ENCODE measurements at places on chromosomes 5 and 9.

DNA sequence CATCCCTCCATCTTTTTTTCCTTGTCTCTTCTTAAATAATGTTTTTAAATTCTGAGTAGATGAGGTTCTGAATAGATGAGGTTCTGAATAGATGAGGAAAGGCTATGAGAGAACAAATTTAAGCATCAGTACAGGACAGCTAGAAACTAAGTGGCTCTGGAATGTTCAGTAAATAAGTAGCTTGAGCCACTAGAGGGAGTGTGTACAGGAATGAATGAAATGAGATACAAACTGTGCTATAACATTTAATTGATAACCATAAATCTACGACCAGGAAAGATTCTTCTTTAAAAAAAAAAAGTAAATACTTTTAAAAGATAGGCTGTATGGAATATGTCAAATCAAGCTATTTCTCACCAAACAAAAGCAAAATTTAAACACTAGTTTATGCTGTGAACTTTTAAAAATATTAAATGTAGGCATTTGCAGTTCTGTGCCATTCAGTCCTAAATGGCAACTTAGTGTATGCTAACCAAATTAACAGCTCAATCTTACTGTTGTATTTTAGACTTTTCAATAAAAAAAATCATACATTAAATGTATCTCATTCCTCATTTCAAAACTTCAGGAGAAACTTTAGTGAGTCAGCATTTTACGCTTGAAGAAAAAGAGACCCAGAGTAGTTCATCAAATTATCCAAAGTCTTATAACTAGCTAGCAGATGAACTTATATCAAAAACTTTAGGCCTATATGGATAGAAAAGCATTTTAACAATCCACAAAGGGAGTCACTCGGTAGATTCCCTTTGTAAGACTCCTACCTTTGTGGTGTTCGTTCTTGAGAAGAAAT, 70.4 kb upstream of the SNX2 start:
- no peak for DNase-seq

DNA sequence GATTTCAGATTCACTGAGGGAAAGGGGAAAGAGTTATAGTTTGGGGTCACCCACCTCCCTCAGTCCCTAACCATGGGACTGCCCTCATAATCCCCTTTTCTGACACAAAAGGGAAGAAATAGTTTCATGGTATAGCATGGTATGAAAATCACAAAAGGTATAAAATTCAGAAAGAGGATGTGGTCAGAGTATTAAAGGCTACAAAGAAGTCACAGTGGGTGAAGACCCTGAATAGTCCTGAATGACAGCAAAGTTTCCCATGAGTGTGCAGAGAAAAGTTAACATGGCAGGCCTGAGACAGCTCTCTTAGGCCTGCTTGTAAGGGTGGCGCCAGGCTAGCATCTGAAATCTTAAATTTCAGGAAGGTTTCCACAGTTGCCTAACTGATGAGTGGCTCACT, 290.6 kb upstream of the ZNF608 start:
- DNase-seq = no peak

- peak; percentile 3 for DNase-seq
These were observed 171.4 kb upstream of the SGCD start for GRCh38 chr5:156155598-156155997.

DNA sequence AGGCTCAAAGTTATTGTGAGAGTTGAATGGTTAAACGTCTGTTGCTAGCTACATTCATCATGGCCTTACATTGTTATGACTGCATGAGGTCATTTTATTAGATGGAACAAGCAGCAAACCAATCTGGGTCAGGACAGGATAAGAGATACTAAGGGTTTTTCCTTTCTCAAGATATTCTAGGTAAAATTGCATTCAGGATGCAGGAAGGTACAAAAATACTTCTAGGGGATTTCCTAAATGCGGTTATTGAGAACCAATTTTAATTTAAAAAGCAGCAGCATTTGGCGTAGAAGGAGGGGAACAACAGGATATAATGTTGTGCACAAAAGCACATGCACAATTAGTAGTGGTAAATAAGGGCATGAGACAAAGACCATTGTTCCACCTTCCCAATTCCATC, 39.2 kb upstream of the LURAP1L start:
- DNase-seq = no peak

DNA sequence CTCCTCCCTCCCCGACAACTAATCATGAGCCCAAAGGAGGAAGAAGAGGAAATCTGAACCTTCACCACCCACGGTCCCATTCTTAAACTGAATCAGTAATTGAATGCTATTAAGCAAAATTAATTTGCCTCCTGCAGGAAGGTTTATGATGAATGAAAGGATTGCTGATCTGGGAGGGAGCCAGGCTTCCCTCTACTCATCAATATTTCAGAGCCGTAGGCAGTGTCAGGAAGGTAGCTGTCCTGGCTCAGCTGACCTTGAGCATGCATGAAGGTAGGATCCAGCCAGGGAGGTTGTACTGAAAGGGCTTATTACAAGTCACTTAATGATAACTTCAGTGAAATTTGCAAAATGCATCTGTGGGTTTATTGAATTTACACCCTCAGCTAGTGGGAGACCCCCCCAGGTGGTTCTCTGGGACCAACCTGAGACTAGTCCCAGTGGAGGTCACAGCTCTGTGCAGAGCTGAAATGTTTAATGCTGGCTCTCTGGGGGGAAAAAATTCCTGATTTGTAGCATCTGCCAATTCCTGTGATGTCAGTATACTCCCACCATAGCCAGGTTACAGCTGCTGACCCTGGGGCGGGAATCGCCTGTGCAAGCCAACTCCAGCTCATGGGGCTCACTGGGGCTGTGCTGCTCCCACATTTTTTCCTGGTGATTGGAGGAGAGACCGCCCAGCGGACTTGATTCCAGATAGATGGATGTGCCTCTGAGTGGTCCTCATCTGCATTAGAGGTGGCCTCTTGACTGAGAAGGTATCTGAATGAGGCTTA, 47.9 kb upstream of the NCS1 start:
- DNase-seq = no peak

DNA sequence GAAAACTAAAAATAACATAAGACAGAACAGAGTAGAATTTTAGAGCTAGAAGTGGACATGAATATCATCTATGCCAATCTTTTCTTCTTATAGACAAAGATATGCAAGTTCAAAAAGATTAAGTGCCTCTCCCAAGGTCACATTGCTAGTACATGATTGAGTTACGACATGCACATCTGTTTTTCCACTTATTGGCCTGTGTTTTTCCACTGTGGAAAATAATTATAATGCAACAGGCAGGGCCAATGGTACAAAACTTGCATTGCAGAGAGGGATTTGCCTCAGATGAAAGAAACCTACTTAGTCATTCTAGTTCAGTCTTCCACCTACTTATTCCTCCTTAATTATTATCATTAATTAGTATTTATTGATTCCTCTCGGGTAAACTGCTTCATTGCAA, 407.8 kb upstream of the SGCD start:
- DNase-seq = no peak

DNA sequence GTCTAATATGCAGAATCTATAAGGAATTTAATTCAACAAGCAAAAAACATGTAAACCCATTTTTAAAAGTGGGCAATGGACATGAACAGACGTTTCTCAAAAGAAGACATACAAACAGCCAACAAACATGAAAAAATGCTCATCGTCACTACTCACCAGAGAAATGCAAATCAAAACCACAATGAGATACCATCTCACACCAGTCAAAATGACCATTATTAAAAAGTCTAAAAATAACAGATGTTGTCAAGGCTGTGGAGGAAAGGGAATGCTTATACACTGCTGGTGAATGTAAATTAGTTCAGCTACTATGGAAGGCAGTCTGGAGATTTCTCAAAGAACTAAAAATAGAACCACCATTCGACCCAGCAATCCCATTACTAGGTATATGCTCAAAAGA, 3.1 kb upstream of the KLHL3 start:
- no peak for DNase-seq

DNA sequence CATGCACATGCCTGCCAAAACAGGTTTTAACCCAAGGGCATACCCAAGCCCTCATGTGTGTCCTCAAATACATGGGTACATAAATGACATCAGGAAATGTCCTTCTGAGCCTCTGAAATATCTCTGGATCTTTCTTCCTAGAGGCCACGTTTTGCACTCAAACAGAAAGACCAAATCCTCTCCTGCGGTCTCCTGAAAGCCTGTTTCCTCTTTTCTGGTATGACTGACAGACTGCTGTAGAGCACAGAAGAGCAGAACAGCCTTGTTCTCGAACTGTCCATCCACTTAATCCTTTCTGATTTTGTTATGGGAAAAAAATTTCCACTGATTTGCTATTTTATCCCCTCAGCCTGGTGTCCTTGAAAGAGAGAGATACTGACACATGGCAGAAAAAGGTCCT, 107.2 kb downstream of the ASTN2 start:
- DNase-seq = no peak

- no peak for DNase-seq
These were observed 219.1 kb downstream of the C9orf50 start for GRCh38 chr9:129401623-129402370.

DNA sequence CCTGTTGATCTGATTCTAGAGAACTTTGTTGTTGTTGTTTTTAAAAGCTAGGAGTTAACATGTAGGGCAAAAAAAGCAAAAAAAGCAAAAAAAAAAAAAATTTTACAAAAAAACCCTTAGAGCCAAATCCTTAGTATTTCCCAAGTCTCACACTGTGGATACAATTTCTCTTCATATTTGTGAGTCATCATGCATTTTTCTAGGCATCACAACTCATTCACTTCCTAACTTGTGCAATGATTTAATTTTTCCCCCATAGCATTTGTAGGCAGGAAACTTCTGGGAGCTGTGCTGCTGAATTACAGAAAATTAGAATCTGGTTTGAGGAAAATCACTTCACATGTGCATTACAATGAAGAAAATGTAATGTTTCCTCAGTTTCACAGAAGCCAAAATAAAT, 91.9 kb downstream of the MARCHF3 start:
- DNase-seq = no peak

- DNase-seq = peak; percentile 50
These were observed 113.7 kb downstream of the TRPM6 start for GRCh38 chr9:74773886-74774479.

- no peak for DNase-seq
These were observed 7.8 kb upstream of the BOD1 start for GRCh38 chr5:173624282-173624681.

- DNase-seq = no peak
These were observed 58.8 kb downstream of the FAM78A start for GRCh38 chr9:131217331-131218031.

DNA sequence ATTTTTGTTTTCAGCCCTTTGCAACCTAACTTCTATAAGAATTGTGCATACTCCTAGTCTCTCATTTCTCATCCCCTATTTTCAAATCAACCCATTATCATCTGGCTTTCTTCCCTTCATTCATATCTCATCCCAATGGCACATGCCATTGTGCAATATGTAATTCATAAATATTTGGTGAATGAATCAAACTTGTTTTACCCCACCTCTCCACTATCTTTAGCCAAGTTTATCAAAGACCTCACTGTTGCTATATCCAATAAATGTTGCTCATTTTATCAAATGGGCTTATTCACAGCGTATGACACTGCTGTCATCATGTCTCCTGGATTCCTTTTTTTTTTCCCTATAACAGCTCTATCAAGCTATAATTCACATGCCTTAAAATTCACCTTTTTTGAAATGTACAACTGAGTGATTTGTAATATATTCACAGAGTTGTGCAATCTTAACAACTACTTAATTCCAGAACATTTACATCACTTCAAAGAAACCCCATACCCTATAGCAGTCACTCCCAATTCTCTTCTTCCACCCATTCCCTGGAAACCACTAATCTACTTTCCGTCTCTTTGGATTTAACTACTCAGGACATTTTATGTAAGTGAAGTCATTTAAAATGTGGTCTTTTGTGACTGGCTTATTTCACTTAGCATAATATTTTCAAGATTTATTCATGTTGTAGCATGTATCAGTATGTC, 214.4 kb upstream of the PAPPA start:
- no peak for DNase-seq

DNA sequence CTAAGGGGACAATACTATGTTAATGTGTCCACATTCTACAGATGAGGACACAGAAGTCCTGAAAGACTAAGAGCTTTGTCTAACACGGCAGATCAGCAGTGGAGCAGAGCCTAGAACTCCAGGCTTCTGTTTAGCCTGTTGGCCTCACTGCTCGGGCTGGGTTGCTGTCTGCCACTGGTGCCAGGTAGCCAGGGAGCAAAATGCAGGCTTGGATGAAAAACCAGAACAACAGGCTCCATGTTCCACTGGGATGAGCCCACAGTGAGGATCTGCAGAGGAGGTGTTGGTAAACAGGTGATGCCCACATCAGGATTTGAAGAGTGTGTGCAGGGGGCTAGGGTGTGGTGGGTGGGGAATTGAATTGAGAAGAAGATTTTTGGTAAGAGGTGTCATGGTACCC, 114.0 kb upstream of the TBC1D2 start:
- DNase-seq = no peak

DNA sequence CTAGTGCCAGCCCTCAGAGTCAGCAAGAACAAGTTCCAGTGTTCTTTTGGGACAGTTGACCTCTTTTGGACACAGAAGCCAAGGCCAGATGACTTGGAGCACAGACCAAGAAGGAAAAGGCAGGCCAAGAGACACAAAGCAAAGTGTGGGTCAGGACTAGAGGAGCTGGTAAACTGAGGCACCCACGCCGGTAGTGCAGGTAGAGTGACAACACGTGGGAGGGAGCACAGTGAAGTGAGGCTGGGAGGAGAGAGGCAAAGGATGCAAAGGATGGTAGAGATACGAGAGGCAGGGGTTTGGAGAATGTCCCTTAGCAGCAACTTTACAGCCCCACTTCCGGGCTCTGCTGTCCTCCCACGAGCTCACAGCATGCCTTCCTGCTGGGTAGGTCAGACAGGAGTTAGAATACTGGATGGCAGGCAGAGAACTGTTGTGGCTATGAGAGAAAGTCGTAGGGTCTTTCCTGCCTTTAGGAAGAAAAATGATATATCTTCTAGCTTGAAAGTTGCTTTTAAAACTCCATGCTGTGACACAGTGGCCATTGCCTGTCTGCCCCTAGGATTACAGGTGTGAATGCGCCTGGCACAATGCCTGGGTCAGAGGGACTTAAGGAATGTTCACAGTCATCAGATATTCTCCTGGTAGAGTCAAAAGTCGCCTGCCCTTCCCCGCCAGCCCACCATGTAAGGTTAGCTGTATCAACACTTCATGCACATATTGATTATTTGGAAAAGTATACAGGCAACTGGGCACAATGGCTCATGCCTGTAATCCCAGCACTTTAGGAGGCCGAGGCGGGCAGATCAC, 97.9 kb downstream of the PDE8B start:
- no peak for DNase-seq

DNA sequence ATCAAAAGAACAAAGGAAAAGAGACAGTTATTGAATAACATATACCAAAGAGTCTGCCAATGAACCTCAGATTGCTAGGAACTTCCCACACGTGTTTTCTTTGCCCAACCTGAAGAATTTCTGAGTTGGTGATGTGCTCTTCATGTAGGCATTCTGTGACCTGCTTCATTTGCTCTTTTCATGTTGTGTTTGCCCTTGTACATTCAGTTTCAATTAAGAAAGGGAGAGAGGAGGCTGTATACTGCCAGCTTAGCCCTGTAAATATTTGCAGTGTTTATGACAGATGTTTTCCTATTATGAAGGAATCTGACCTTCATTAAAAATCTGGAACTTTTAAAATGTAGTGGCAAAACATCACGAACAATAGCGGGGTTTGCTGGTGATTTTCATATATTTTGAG, 168.5 kb downstream of the GAS1 start:
- DNase-seq = no peak

Data from NCI-H1105 (cell line).